Karpas-422 (cell line): ENCODE measurements at places on chromosomes 7 and 10. TPM values are rescaled to one million over a fixed set of nuclear protein-coding genes. Genes with fewer than 3 reads are reported as not detected.

Gene PRXL2A
- 1.7 and 7.2 TPM in 2 replicates for total RNA-seq

Gene C10orf120
- total RNA-seq, result not detected in 2 replicates

- no peak overlapping the region for H3K4me3 ChIP-seq
- no peak overlapping the region for H3K27ac ChIP-seq
- H3K4me1 ChIP-seq, result no peaks in the 10 kb centered on the region
- H3K27me3 ChIP-seq, result no peaks in the 10 kb centered on the region
- no peak for DNase-seq
Observed at GRCh38 chr7:130332259-130333053, 12.2 kb upstream of the CPA5 start.

GRCh38 chr10:132351611-132352010, 19.6 kb downstream of the LRRC27 start:
- H3K36me3 ChIP-seq, result no peaks in the 10 kb centered on the region
- DNase-seq, result no peak
- no peaks in the 10 kb centered on the region for H3K4me1 ChIP-seq
- H3K4me3 ChIP-seq, result no peak overlapping the region
- no peaks in the 10 kb centered on the region for H3K27me3 ChIP-seq

Gene EGFR
- total RNA-seq, result not detected in 2 replicates

Gene NUTM2B
- 0.34 and 0.61 TPM in 2 replicates for total RNA-seq

Gene DNAJC1
- 3.2 and 4.4 TPM in 2 replicates for total RNA-seq
